Upper lobe of left lung (tissue), 6 donors: ENCODE measurements at places on chromosomes 1 and 21. TPM values are rescaled to one million over a fixed set of nuclear protein-coding genes. Genes with fewer than 3 reads are reported as not detected.

DNA sequence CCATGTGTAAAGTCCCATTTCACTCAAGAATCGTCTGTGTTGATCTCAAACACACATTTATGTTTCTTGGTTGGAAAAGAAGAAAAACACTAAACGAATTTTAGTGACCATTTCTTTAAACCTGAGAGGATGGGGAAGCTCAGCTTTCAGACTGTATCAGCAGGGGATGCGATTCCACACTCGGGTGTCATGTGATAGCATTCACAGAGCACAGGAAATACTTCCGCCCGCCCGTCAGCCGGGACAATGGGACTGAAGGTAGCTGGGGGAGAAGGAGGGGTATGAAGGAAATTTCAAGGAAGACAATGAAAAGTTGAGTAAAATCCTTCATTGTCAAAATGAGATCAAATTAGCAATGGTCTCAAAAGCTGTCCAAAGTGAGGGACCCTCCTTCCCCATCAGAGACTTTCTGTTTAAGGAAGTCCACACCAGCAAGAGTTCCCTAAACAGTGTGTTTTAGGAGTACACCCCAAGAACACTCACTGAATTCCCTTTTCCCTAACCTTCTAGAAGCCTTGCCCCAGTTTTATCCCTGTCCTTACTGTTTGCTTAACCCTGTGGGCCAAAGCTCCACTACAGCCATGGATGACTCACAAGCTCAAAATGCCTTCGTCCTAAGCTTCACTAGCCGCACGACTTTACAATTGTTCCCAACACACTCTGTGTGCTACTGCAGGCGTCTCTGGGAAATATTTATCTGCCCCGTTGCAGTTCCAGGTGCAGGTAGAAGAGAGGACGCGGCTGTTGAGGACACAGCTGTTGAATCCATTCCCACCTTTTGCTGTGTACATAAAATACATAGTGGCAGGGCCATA lies 51.4 kb upstream of the SIM2 start:
- H3K4me3 ChIP-seq, result no peak overlapping the region
- no peaks in the 10 kb centered on the region for H3K27me3 ChIP-seq
- no peak overlapping the region for H3K27ac ChIP-seq
- H3K4me1 ChIP-seq, result no peaks in the 10 kb centered on the region
- DNase-seq, result no peak
- no peaks in the 10 kb centered on the region for H3K36me3 ChIP-seq

DNA sequence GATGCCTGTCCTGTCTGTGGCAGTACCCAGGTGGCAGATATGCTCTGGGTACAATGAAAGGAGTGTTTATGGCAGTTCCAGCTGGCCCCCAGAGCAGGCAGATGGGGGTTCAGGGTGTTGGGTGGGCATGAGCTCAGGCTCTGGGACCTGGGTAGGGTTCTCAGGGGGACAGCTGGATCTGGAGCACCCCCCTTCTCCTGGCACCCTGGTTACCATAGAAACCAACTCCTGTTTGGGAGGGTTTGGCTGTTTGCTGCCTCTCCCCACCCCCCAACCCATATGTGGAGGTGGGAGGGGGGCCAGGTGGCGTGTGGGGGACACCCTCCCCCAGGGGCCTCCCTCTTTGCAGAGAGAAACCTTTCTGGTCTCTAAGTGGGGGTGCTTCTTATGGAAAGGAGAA lies 7.1 kb downstream of the FOXO6 start:
- H3K36me3 ChIP-seq, result no peaks in the 10 kb centered on the region
- no peak overlapping the region for H3K4me3 ChIP-seq
- no peak for DNase-seq
- H3K27ac ChIP-seq, result no peak overlapping the region
- peaks cover 12% of the 10 kb centered on the region for H3K27me3 ChIP-seq

GRCh38 chr1:92913093-92913819 lies 48.0 kb downstream of the DIPK1A start:
- no peaks in the 10 kb centered on the region for H3K27me3 ChIP-seq
- no peaks in the 10 kb centered on the region for H3K36me3 ChIP-seq
- no peak overlapping the region for H3K4me3 ChIP-seq
- DNase-seq, result no peak

DNA sequence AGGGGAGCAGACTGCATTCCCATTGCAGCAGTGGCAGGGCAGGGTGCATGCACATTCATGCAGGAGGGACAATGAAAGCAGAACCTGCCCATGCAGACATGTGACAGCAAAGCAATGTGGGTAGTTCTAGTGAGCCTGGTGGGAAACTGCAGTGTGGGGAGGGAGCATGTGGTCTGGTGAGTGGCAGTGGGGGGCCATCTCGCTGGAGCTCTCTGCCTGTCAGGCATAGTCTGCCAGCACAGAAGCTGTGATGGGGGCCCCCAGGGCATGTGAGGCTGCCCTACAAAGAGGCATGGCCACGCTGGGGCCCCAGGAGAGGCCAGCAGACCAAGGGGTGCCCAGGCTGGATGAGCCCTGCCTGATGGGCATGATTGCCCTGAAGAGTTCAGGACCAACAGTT lies 579.7 kb downstream of the PTPRC start:
- H3K27ac ChIP-seq, result no peak overlapping the region
- no peak overlapping the region for H3K4me3 ChIP-seq
- DNase-seq, result peak; percentile 27
- no peaks in the 10 kb centered on the region for H3K36me3 ChIP-seq
- H3K4me1 ChIP-seq, result no peaks in the 10 kb centered on the region

DNA sequence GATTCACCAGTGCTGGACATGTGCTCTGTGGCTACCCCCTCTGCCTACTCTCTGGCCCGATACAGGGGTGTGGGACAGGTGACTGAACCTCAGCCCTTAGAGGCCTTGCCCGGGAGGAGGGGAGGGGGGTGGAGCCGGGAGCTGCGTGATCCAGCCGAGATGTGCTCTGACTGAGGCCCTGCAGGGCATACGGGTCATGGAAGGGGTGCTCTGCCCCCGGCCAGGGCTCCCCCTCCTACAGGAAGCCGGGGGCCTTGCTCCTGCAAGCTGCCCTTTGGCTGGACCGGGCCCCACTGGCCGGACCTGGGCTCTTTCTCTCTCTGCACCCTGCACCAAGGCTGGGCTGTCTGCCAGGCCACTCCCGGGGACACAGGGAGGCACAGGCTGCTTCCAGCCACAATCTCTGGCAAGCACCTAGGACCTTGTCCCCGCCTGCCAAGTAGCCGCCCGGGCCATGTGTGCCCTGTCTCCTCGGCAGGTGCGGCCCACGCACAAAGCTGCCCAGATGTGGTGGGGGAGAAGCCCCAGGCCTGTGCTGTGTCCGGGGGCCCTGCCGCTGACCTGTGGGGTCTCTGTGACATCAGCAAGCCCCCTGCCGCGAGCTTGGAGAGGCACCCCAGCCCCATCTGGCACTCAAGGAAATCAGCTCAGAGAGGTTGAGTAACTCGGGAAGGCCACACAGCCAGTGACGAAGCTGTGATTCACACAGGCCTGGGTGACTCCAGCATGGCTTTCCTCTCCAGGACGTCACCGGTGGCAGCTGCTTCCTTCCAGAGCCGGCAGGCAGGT lies 1.5 kb downstream of the SCNN1D start:
- H3K4me1 ChIP-seq, result peaks cover 5% of the 10 kb centered on the region
- no peak overlapping the region for H3K4me3 ChIP-seq
- peak; percentile 81 for DNase-seq
- no peaks in the 10 kb centered on the region for H3K36me3 ChIP-seq

- H3K27ac ChIP-seq, result no peak overlapping the region
- no peak for DNase-seq
- H3K36me3 ChIP-seq, result no peaks in the 10 kb centered on the region
- no peaks in the 10 kb centered on the region for H3K4me1 ChIP-seq
Measured at GRCh38 chr1:168673974-168674683, 54.9 kb downstream of the DPT start.

GRCh38 chr1:116465845-116466685 lies 93.0 kb downstream of the ATP1A1 start:
- no peaks in the 10 kb centered on the region for H3K27me3 ChIP-seq
- H3K36me3 ChIP-seq, result no peaks in the 10 kb centered on the region
- H3K4me3 ChIP-seq, result no peak overlapping the region
- H3K27ac ChIP-seq, result no peak overlapping the region

DNA sequence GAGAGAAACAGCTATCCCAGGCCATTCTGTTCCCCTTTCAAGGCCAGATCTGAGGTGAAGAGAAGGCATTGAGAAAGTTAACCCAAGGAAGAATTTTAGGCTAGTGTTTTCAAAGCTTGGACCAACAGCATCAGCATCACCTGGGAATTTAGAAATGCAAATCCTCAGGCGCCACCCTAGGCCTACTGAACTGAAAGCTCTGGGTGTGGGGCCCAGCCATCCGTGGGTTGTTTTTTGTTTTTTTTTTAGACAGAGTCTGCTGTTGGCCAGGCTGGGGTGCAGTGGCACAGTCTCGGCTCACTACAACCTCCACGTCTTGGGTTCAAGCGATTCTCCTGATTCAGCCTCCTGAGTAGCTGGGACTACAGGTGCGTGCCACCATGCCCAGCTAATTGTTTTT lies 98.6 kb downstream of the RNF220 start:
- H3K27ac ChIP-seq, result no peak overlapping the region
- H3K27me3 ChIP-seq, result no peaks in the 10 kb centered on the region
- no peak for DNase-seq
- no peak overlapping the region for H3K4me3 ChIP-seq
- no peaks in the 10 kb centered on the region for H3K36me3 ChIP-seq

GRCh38 chr1:216847397-216848036 lies 124.3 kb upstream of the ESRRG start:
- no peaks in the 10 kb centered on the region for H3K27me3 ChIP-seq
- no peak overlapping the region for H3K27ac ChIP-seq
- H3K4me3 ChIP-seq, result no peak overlapping the region
- no peaks in the 10 kb centered on the region for H3K4me1 ChIP-seq

- H3K27ac ChIP-seq, result no peak overlapping the region
- H3K4me3 ChIP-seq, result no peak overlapping the region
- H3K27me3 ChIP-seq, result no peaks in the 10 kb centered on the region
- no peak for DNase-seq
- peaks cover 49% of the 10 kb centered on the region for H3K4me1 ChIP-seq
Measured at GRCh38 chr1:25872713-25873112, 2.8 kb downstream of the PAQR7 start.

DNA sequence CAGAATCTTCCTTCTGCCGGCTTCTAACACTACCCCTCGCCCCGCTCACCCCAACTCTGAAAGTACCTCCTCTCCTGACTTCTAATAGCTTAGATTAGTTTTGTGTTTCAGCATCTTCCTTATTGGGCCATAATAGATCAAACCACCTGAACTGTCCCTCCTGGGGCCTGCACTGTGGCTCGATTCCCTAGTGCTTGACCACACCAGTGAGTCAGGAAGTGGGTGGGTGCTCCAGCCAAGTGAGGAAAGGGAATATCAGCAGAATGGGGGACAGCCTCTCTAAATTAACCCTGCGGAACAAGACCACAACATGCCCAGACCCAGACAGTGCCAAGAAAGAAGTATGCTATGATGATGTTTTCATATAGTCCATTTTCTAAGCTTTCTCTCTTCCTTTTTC lies 8.5 kb downstream of the SERTAD4 start:
- H3K4me3 ChIP-seq, result no peak overlapping the region
- H3K4me1 ChIP-seq, result peaks cover 21% of the 10 kb centered on the region
- H3K36me3 ChIP-seq, result no peaks in the 10 kb centered on the region
- H3K27ac ChIP-seq, result no peak overlapping the region

GRCh38 chr1:225461533-225462428 lies 33.9 kb upstream of the LBR start:
- H3K4me3 ChIP-seq, result no peak overlapping the region
- H3K4me1 ChIP-seq, result peaks cover 38% of the 10 kb centered on the region
- no peak overlapping the region for H3K27ac ChIP-seq
- H3K27me3 ChIP-seq, result no peaks in the 10 kb centered on the region

DNA sequence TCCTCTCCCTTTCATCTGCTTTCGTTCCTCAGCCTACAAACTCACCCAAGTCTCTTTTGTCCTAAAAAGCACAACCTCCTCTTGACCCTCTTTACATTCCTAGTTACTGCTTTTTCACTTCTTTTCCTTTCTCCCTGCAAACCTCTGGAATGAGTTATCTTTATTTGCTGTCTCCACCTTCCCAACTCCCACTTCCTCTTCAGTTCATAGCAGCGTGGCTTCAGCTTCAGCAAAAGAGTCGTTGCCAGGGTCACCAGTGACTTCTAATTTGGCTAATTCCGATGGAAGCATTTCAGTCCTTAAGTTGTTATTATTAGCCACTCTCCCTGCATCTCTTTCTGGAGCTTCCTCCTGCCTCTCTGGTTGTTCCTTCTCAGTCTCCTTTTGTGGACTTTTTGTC lies 6.2 kb upstream of the TMEM54 start:
- no peak for DNase-seq
- H3K36me3 ChIP-seq, result no peaks in the 10 kb centered on the region
- H3K27ac ChIP-seq, result no peak overlapping the region
- peaks cover 4% of the 10 kb centered on the region for H3K4me1 ChIP-seq

Gene SLC16A4
- 17.3 TPM for total RNA-seq

Gene ZNF683
- total RNA-seq, result 0.30 TPM

Gene NHLH1
- not detected for total RNA-seq

Gene SPRR1B
- total RNA-seq, result not detected

Gene EXTL1
- total RNA-seq, result 0.20 TPM

Gene CELA3A
- total RNA-seq, result not detected
